Activated CD8-positive, alpha-beta T cell treated with anti-CD3 and anti-CD28 coated beads, Interleukin-2, amount 10 ng/mL, durations not matched to agents 7 days and 5 days (primary cell): ENCODE measurements at places on chromosomes 2 and 18.

- H3K27ac ChIP-seq = no peak overlapping the region
- H3K27me3 ChIP-seq = peaks cover 3% of the 10 kb centered on the region
- no peak for DNase-seq
- H3K36me3 ChIP-seq = no peaks in the 10 kb centered on the region
- no peak overlapping the region for H3K4me3 ChIP-seq
- H3K4me1 ChIP-seq = no peaks in the 10 kb centered on the region
These were observed 39.0 kb downstream of the MAIP1 start for GRCh38 chr2:199994371-199994770.

DNA sequence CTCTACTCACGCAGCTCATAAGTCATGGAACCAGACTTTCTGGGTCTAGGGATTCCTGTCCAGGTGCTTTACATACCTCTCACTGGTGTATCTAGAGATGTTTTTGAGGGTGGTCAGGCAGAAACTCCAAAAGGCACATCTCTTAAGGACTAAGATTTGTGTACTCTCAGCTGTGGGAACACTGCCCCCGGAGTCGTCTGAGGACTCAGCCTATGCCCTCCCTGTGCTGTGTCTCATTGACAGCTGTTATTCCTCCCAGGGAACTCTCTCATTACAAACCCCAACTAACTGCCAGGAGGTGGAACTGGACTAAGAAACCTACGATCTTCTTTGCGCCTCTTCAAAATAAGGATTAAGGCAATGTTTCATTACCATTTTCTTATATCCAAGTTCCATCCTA lies 293.9 kb upstream of the DLGAP1 start:
- no peaks in the 10 kb centered on the region for H3K4me1 ChIP-seq
- no peak for DNase-seq
- no peak overlapping the region for H3K4me3 ChIP-seq
- no peaks in the 10 kb centered on the region for H3K27me3 ChIP-seq

DNA sequence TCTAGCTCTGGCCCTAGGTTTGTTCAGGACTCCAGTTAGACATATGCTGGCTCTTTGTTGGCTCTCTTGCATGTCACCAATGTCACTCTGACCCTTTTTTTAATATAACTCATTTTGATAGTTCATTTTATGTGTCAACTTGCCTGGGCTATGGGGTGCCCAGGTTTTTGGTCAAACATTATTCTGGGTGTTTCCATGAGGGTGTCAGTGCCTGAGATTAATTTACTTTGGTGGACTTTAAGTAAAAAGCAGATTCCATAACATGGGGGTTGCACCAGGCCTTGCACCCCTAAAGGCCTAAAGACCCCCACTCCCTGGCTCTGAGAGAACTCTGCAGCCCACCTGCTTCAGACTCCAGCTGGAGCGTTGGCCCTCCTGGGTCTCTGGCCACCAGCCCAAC lies 48.1 kb upstream of the SNTG2 start:
- H3K36me3 ChIP-seq = no peaks in the 10 kb centered on the region
- H3K4me3 ChIP-seq = no peak overlapping the region
- DNase-seq = no peak
- H3K27me3 ChIP-seq = no peaks in the 10 kb centered on the region
- H3K27ac ChIP-seq = no peak overlapping the region

- H3K27ac ChIP-seq = no peak overlapping the region
- H3K36me3 ChIP-seq = no peaks in the 10 kb centered on the region
- H3K4me1 ChIP-seq = no peaks in the 10 kb centered on the region
- DNase-seq = no peak
These were observed 19.9 kb downstream of the PCARE start for GRCh38 chr2:29054430-29054829.

DNA sequence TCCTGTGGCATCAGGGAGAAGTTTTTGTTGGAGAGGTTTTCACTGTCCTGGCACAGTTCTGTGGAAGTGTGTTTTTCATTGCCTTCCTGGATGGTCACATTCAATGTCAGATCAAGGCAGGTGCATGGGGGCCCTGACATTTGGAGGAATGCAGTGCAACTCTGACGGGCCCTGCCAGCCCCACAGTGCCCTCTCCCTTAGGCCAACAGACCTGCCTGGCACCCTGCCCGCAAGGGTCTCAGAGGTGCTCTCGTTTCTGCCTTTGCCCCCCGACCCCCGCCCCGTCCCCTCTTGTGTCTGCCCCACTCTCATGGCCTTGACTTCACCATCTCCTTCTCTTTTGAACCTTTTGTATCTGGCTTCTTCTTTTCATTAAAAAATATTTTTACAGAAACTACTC lies 257.2 kb upstream of the HDAC4 start:
- no peaks in the 10 kb centered on the region for H3K4me1 ChIP-seq
- H3K27ac ChIP-seq = no peak overlapping the region

DNA sequence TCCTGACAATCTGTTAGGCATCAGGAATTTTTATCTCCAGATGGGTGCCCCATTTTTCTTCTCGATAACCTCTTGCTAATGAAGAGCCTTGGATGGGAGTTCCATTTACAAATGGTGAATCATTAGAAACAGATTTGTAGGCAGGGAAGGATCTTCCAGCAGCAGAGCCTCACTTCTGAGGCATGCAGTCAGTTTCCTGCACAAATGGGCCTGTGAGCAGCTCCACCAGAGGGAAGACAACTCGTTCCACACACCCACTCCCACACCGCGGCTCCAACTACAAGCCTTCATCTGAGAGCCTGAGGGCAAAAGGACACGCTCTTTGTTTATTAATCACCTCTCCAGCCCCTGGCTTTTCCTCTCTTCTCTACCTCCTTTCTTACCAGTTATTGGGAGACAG lies 108.5 kb downstream of the CTAGE1 start:
- no peaks in the 10 kb centered on the region for H3K27me3 ChIP-seq
- no peaks in the 10 kb centered on the region for H3K4me1 ChIP-seq
- H3K36me3 ChIP-seq = no peaks in the 10 kb centered on the region
- no peak overlapping the region for H3K27ac ChIP-seq
- H3K4me3 ChIP-seq = no peak overlapping the region
- no peak for DNase-seq

DNA sequence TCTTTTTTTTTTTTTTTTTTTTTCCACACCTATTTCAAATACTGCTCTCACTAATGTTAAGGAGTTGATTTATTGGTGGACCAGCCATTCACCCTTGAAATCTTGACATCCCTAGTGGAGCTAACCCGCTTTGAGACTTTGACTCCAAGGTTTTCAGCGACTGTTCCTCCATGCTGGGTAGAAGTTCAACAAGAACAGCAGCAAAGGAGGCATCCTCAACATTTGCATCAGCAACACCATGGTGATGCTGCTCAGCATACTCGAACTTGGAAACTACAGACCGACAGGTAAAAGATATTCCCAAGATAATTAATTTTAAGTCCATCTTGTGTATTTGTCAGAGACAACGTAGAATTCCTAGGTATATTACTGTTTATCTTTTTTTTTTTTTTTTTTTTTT lies 74.0 kb downstream of the BIRC6 start:
- H3K36me3 ChIP-seq = peaks cover 40% of the 10 kb centered on the region
- H3K4me1 ChIP-seq = peaks cover 1% of the 10 kb centered on the region
- H3K27ac ChIP-seq = no peak overlapping the region
- H3K27me3 ChIP-seq = no peaks in the 10 kb centered on the region
- no peak overlapping the region for H3K4me3 ChIP-seq

DNA sequence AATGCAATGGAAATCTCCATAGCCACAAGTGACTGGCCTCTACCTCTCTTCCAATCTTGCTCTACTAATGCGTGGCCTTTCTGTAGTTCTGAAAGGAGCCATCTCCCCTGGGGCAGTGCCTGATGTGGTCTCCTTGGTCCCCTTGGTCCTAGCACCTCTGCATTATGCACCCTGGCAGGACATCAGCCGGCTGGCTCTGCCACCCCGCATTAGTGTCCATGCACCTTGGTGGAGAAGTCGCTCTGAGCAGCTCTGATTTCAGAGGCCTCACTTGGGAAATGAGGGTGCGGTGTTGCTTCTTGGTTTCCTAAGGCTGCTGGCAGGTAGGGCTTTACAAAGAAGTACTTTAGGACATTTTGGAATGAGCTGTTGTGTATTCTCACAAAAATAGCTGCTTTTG lies 317.9 kb downstream of the GBX2 start:
- H3K4me1 ChIP-seq = no peaks in the 10 kb centered on the region
- DNase-seq = no peak
- no peaks in the 10 kb centered on the region for H3K36me3 ChIP-seq
- H3K27ac ChIP-seq = no peak overlapping the region
- peaks cover 2% of the 10 kb centered on the region for H3K27me3 ChIP-seq

- H3K27ac ChIP-seq = no peak overlapping the region
- no peaks in the 10 kb centered on the region for H3K27me3 ChIP-seq
- no peaks in the 10 kb centered on the region for H3K4me1 ChIP-seq
- no peak overlapping the region for H3K4me3 ChIP-seq
These were observed 17.2 kb downstream of the LNPK start for GRCh38 chr2:175984846-175985245.
